ENCODE measurements at places on chromosomes 13 and 19. TPM values are rescaled to one million over a fixed set of nuclear protein-coding genes. Genes with fewer than 3 reads are reported as not detected.

The PDX1 gene
- not detected for total RNA-seq

The DLL3 gene
- 0.73 TPM for total RNA-seq

The CASP14 gene
- not detected for total RNA-seq

The CDX2 gene
- total RNA-seq = not detected

The PNMA8B gene
- 0.04 TPM for total RNA-seq

The IZUMO4 gene
- total RNA-seq = 73.0 TPM

The IFNL3 gene
- not detected for total RNA-seq

The GPC5 gene
- total RNA-seq = 0.24 TPM

The OR7A5 gene
- not detected for total RNA-seq

The IQCN gene
- 15.6 TPM for total RNA-seq

The SLITRK5 gene
- total RNA-seq = not detected

The CEBPA gene
- total RNA-seq = 0.51 TPM

The LILRB4 gene
- 0.76 TPM for total RNA-seq

The SLC1A6 gene
- not detected for total RNA-seq

The DPF1 gene
- total RNA-seq = not detected

The POU2F2 gene
- total RNA-seq = 577 TPM

The OR7C1 gene
- total RNA-seq = not detected

The CEACAM20 gene
- not detected for total RNA-seq

The PTGER1 gene
- total RNA-seq = not detected

The SERPINE3 gene
- total RNA-seq = not detected

The NLRP11 gene
- 0.17 TPM for total RNA-seq

The CFD gene
- total RNA-seq = 0.54 TPM

The C1QTNF9B gene
- not detected for total RNA-seq

The PSG4 gene
- not detected for total RNA-seq

The CGB7 gene
- total RNA-seq = not detected

The SHISA2 gene
- not detected for total RNA-seq

The PSG2 gene
- not detected for total RNA-seq

The WDR88 gene
- 0.51 TPM for total RNA-seq

The FAM124A gene
- not detected for total RNA-seq

The ZNF528 gene
- total RNA-seq = 40.3 TPM

The OR4F17 gene
- 0.82 TPM for total RNA-seq

The TDRD12 gene
- 1.2 TPM for total RNA-seq

The DACT3 gene
- total RNA-seq = 0.75 TPM

The RRAS gene
- total RNA-seq = 4.8 TPM

The IPO5 gene
- total RNA-seq = 139 TPM

The ADAMTS10 gene
- total RNA-seq = 0.33 TPM

The RELB gene
- total RNA-seq = 117 TPM

The LAIR1 gene
- total RNA-seq = 31.0 TPM

The C2CD4C gene
- total RNA-seq = not detected

The FCGBP gene
- total RNA-seq = 6.1 TPM

The FAM32A gene
- total RNA-seq = 52.2 TPM

The ACTMAP gene
- 8.5 TPM for total RNA-seq

All from activated B cell treated with CpG ODN at 0.5 μM for 24 hours (primary cell).